ENCODE measurements at places on chromosomes 4 and X. TPM values are rescaled to one million over a fixed set of nuclear protein-coding genes. Genes with fewer than 3 reads are reported as not detected.

CABS1 gene
- not detected for total RNA-seq

MAGEA10 gene
- total RNA-seq, result not detected

ZNF674 gene
- total RNA-seq, result 6.7 TPM

CACNA1F gene
- total RNA-seq, result not detected

SATL1 gene
- not detected for total RNA-seq

CCDC160 gene
- total RNA-seq, result not detected

HSFX4 gene
- total RNA-seq, result not detected

CHRDL1 gene
- not detected for total RNA-seq
